ENCODE measurements at places on chromosomes 12 and 14.

DNA sequence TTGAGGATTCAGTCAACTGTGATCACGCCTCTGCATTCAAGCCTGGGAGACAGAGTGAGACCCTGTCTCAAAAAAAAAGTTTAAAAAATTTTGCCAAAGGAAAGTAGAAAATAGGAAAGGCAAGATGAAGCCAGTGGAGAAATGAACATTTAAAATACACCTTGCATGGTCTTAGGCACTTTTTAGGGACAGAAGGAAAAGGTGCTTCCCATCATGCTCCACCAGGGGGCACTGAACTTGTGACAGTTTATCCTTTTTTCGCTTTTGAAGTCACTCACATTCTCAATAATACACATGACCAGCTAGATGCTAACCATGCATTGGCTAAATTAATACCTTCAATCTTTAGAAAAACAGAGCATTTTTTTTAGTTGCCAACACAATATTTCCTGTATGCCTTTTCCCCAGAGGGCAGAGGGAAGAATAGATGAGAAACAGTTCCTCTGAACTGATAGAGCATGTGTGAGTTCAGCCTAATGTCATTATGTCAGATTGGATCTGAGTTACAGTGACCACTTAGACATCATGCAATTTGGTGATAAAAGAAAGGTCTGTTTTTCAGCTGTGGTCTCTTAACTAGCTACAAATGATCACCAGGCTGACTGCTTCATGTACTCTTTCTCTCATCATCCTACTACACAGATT, 221.8 kb upstream of the SSTR1 start:
- peak; percentile 21 for DNase-seq

DNA sequence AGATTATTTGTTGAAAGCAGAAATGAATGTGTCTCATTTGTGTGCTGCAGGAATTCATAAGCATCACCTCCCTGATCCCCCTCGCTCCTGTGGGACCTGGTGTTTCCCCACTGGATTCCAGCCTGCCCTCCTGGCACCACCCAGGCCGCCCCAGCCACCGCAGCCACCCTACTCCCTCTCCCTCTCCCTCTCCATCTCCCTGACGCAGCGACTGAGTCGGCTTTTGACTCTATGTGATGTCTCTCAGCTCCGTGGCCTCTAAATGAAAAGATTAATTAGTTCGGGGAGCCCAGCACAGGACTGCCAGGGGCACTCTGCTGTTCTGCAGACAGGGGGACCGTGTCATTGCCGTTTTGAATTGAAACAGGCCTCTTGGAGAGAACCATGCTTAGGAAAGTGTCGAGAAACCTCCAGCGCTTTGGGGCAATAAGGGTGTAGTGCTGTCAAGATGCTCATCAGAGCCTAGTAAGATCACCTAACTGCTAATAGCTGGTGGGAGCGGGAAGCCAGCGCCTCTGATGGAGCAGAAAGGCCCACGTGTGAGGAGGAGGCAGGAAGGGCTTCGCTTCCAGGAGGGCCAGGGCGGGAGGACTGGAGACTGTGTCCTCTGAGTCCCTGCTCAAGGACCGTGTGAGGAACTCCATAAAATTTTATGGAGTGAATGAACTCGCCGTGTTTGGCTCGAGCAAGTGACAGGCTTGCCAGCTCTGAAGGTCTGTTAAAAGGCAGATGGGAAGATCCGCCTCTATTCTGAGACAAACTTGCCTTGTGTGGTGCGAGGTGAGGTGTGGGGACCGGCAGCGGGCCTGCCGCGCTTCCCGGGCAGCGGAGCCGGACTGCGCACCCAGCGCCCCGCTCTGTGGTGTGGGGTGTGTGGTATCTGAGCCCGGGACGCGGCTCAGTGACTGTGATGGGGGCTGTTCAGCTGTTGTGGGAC, 157.4 kb upstream of the C14orf180 start:
- DNase-seq = no peak

GRCh38 chr14:80638620-80639515, 302.7 kb downstream of the CEP128 start:
- no peak for DNase-seq

GRCh38 chr14:51780006-51780692, 80.3 kb upstream of the GNG2 start:
- peak; percentile 55 for DNase-seq

- no peak for DNase-seq
Measured at GRCh38 chr12:114926341-114926740, 242.4 kb upstream of the TBX3 start.

DNA sequence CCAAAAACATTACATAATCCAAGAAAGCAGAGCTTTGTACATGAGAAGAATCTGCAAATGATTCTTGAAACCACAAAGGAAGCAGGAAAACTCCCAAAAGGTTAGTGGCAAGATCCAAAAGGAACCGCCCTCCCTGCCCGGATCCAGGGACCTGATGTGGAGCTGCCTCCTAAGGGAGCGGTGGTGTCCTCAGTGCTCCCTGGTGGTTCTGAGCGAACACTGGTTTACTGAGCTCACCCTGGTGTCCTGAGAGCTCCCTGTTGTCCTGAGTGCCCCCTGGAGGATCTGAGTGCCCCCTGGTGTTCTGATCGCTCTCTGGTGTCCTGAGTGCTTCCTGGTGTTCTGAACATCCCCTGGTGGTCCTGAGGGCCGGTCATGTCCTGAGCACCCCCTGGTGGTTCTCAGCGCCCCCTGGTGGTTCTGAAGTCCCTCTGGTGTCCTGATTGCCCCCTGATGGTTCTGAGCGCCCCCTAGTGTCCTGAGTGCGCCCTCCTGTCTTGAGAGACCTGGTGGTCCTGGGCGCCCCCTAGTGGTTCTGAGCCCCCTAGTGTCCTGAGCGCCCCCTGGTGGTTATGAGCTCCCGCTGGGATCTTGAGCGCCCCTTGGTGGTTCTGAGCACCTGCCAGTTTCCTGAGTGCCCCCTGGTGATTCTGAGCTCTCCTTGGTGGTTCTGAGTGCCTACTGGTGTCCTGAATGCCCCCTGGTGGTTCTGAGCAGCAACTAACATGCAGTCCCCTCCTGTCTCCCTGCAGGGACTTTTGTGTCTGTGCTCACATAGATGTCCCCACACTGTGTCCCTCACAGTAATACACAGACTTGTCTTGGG, 891.1 kb downstream of the TMEM121 start:
- no peak for DNase-seq

DNA sequence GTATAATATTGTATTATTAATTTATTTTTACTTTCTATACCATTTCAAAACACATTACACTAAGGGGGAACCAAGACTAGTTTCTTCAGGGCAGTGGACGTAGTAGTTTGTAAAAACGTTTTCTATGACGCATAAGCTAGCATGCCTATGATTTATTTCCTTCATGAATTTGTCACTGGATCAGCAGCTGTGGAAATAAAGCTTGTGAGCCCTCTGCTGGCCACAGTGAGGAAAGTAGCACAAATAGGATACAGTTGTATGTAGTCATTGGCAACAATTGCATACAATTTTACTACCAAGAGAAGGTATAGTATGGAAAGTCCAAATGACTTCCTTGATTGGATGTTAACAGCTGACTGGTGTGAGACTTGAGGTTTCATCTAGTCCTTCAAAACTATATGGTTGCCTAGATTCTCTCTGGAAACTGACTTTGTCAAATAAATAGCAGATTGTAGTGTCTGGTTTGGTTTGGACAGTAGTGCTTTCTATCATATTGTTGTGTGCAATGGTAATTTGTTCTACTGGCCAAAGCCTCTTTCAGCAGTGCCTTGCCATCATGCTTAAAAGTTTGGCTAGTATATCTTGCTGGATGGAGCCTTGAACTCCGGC, 24.3 kb upstream of the PLEKHD1 start:
- DNase-seq = peak; percentile 60

GRCh38 chr12:19779395-19780056, 340.2 kb downstream of the AEBP2 start:
- DNase-seq = no peak

DNA sequence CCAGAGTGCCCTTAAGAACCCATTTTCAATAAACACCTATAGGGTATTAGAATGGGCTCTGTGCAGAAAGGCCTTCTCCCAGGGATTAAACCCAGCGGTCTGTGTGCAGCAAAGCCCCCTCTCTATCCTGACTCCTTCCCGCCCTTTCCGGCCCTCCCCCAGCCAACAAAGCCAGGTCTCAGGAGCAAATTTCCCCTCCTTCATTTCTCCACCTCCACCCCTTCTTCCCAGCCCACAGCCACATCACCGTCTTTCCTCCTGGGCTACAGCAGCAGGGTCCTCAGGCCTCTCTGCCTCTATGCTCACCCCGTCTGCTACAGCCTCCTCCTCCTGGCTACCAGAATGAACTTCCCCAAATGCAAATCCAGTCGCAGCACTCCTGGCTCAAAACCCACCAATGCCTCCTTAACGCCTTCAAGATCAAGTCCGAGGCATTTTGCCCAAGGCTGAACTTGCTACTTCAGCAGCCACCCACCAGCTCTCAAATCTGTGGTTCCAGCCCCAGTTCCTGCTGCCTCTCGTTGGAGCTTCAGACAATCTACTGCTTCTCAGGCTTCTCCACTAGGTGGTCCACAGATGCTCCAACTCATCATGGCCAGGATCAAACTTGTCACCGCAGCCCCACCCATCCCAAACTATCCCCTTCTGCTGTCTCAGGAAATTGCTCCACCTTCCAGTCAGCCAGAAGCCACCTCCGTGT, 134.8 kb downstream of the BCL11B start:
- DNase-seq = no peak
